ENCODE measurements at places on chromosomes 12 and 14.

- DNase-seq = no peak
Observed at GRCh38 chr12:110794623-110795280, 52.0 kb upstream of the CCDC63 start.

DNA sequence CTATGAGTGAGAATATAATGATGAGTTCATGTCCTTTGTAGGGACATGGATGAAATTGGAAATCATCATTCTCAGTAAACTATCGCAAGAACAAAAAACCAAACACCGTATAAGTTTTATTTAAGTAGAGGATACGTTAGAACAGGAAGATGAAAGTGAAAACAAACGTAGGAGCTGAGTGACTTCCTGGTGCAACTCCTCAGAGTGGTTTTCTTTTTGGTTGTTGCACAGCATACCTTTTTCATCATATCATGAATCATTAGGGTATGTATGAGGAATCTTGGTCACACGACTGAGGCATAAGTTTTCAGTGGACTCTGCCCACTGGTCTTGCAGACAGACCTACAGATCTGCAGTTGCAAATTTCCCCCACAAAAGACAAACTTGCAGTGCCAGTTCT, 199.0 kb downstream of the LRFN5 start:
- DNase-seq = no peak

GRCh38 chr12:132465269-132466190, 24.4 kb upstream of the FBRSL1 start:
- DNase-seq = no peak

- DNase-seq = no peak
Observed at GRCh38 chr12:81339071-81339470, 261.2 kb downstream of the ACSS3 start.

DNA sequence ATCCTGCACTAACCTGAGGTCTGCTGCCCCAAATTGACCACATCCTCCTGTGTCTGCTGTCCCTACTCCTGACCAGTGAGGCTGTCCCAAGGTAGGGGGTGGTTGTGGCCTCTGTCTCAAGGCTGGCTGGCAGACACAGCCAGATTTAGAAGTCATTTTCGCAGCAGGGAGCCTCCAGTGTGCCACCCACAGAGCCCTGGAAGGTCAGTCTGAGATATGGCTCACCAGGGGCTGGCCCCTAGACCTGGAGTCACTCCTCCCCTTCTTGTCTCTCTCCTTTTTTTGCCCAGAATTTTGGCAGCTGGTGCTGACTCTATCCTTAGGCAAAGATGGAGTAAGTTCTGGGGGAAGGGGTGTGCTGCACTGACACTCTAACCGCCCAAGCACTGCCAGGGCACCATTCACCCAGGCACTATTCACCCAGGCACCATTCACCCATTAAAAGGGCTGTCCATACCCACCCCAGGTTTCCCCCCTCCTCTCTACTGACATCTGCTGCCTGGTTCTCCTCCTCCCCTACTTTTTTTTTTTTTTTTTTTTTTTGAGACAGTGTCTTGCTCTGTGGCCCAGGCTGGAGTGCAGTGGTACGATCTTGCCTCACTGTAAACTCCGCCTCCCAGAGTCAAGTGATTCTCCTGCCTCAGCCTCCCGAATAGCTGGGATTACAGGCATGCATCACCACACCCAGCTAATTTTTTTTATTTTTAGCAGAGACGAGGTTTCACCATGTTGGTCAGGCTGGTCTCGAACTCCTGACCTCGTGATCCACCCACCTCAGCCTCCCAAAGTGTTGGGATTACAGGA, 7.7 kb downstream of the DDN start:
- no peak for DNase-seq

DNA sequence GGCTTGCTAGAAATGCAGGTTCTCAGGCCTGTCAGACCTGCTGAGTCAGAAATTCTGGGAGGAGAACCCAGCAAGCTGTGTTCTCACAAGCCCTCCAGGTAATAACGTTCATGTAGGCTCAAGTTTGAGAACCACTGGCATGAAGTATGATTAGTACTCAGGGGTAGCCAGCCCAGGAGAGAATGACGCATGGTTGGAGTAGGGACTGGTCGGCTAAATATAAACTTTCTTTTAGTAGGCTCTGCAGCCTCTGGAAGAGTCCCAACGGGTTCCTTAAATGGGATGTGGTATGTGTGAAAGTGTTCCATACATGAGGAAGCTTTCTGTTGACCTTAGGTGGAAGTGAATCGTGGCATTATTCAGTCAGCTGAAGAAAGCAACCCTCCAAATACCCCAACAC, 209.3 kb downstream of the SLC41A2 start:
- DNase-seq = no peak

DNA sequence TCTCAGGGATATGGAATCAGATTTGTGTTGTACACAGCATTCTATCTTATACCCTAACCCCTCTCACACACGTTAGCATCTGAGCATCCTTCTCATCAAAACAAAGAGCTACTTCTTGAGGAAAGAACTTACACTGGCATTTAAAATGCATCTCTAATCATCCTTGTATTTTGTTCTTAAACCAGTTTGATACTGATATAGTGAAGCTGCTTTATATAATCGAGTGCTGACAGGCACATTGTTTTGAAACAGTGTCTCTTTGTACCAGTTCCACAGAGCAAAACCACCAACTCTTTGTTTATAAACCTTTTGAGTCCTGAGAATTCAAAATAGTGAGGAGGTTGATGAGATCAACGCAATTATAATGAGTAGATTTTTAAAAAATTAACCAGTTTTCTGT, 8.8 kb downstream of the GPR33 start:
- no peak for DNase-seq

- no peak for DNase-seq
Observed at GRCh38 chr12:16763901-16764300, 157.9 kb upstream of the LMO3 start.

- no peak for DNase-seq
Observed at GRCh38 chr12:115204957-115205754, 521.2 kb upstream of the TBX3 start.

DNA sequence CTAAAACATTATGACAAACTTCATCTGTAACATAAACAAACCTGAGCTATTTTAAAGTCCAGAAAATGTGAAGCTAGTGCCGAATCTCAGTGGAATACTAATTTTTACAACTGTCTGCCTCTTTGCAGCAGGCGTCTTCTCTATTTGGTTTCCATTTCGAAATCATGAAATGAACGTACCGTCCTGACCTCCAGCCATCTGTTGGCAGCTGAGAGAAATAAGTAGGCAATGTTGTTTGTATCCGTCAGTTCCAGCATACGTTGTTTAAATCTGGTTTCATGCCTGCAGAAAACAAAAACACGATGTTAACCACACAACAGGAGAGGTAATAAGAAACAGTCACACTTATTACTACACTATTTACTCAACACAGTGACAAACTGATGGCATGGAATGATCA, 54.3 kb upstream of the KCNJ8 start:
- no peak for DNase-seq

GRCh38 chr14:104723651-104724406, at the start of gene ADSS1:
Gene ADSS1 (plus strand): TSS chr14:104724229. CDS start chr14:104724271, 42 bp downstream.
- DNase-seq = peak; percentile 53

DNA sequence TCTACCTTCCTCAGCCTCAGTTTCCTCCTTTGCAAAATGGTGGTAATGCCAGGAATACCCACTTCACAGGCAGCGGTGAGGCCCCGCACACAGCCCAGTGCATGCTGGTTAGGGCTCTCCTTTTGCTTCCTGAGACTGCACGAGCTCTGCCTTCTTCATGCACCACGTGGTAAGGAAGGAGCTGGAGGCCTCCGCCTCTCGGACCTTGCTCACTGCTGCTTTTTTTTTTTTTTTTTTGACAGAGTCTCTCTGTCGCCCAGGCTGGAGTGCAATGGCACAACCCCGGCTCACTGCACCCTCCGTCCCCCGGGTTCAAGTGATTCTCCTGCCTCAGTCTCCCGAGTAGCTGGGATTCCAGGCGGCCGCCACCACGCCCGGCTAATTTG, 18.1 kb downstream of the TAMALIN start:
- peak; percentile 32 for DNase-seq

GRCh38 chr12:12684375-12685106, 11.4 kb downstream of the GPR19 start:
- DNase-seq = no peak

DNA sequence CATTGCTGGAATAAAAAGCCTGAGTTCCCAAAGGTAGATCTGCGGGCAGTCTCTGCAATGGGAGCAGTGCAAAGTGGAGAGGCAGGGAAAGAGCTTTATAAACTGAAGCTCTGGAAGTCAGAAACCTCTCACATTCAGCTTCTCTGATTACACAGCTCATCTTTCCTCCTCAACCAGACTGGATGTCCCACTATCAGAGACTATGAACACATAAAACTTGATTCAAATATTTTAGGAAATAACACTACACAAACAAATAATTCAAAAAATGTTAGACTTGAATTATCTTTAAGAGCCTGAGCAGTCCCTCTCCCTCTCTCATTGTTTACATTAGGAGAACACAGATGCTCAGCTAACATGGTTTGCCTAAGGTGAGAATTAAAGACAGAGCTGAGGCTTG, 72.9 kb downstream of the DENND5B start:
- no peak for DNase-seq

DNA sequence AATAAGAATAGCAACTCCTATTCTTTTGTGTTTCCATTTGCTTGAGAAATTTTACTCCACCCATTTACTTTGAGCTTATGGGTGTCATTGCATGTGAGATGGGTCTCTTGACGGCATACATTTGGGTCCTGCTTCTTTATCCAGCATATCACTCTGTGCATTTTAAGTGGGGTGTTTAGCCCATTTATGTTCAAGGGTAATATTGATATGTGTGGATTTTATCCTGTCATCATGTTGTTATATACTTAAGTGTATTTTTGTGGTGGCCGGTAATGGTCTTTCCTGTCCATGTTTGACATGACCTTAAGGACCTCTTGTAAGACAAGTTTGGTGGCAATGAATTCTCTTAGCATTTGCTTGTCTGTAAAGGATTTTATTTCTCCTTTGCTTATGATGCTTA, 100.1 kb downstream of the ATP23 start:
- no peak for DNase-seq

- no peak for DNase-seq
Observed at GRCh38 chr12:114945351-114945750, 261.4 kb upstream of the TBX3 start.

DNA sequence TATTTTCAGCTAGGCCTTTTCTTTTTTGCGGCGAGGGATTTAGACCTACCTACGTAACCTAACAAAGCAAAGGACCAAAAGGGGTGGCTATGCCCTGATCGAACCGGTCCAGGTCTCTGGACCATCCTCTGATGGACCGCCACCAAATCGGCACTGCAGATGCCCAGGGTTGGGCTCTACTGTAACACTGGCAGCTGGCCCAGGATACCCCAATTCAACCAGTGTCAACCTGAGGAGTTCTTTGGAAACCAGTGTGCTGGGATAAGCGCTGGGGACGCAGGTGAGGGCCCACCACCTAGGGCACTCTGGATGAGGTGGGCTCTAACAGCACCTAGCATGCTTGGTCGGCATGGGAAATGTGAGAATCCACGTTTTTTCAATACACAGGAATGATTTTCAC, 32.2 kb downstream of the FBXO21 start:
- no peak for DNase-seq

DNA sequence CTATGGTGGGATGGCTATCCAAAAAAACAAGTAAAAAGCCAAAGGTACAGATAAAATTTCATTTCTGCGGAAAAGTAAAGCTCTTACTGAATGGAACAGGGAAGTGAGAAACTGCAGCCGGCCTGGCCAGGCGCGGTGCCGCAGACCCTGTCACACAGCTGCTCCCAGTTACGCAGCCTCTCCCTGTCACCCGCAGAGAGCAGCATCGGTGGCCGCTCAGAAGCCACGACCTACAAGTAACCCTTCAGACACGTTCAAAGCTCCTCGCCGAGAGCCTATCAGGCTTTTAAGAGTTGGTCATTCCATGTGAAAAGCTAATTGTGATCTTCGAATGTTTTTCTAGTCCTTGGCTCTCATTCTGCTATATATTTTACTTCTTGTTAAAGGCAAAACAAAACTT, 11.0 kb upstream of the ANKLE2 start:
- no peak for DNase-seq

DNA sequence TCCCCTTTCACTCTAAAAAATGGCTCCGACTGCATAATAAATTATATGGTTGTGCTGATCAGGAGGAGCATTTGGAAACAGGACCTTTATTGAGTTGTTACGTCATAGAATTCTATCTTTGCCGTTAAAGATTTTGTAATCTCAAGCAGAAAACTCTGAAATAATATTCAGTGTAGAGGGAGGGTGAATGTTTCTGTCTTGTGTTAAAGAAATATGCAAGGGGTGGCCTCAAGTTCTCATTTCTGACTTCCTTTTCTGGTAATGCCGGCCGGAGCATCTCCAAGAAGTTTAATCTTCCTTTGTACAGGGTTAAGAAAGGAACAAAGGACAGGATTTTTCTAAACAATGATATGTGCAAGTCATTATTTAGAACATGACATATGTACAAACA, 165.1 kb downstream of the SLC38A4 start:
- no peak for DNase-seq

DNA sequence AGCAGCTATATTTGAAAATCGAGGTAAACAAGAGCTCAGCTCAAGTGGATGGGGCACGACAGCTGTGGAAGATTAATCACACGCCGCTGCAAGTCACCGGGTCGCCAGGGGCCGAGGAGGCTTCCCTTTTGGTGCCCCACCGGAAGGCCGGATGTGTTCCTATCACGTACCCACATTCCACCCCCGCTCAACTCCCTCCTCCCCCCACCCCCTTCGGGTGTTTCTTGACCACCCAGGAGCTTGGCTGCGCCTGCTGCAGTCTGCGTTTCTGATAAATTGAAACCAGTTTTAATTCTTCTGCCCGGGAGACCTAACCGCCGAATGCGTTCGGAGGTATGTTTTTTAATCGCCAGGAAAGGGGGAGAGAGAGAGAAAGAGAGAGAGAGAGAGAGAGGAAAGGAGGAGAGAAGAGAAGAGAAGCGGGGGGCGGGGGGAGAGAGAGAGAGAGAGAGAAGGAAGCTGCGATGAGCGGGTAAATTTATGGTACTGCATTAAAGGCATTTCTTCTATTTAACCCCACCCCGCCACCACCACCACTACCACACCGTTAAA, 1.8 kb downstream of the SLC8A3 start:
- DNase-seq = no peak

DNA sequence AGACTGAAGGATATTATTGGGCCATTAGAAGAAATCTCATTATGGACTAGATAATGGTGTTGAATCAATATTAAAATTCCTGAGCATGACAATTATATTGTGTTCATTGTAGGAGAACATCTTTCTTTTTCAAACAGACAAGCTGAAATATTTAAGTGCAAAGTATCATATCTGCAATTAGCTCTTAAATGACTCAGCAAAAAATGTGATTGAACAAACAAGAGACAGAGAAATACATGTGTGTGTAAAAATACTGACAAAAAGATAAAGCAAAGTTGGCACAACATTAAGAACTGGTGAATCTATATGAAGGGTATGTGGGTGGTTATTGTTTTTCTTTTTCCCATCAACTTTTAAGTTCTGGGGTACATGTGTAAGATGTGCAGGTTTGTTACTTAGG, 9.5 kb downstream of the CEP290 start:
- DNase-seq = no peak

DNA sequence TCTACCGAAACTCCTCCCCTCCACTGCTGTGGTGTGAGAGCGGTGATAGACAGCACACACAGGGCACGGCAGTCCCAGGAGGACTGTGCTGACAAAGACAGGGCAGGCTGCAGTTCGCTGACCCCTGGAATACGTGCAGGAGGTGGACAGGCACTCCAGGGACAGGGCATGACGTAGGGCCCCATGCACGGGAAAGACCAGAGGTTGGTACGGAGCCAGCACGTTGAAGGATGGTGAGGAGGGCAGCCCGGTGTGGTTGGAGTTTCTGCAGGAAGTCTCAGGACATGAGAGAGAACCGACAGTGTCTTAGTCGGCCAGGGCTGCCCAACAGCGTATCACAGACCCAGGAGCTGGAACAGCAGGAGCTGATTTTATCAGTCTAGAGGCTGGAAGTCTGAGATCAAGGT, 254.2 kb upstream of the FKBP4 start:
- no peak for DNase-seq

- peak; percentile 85 for DNase-seq
Observed at GRCh38 chr12:6953442-6954315, 2.5 kb downstream of the PTPN6 start.
